Adrenal gland (tissue), 19 donors: ENCODE measurements at places on chromosomes 7 and 10.

- no peak for DNase-seq
Observed at GRCh38 chr10:28719789-28720436, 42.6 kb downstream of the BAMBI start.

- no peak for DNase-seq
Observed at GRCh38 chr7:117062300-117062699, 109.0 kb downstream of the ST7 start.

- DNase-seq = peak; percentile 22
Observed at GRCh38 chr7:48049850-48050249, 14.5 kb downstream of the C7orf57 start.

GRCh38 chr7:34022626-34023025, 117.3 kb downstream of the BMPER start:
- DNase-seq = no peak

DNA sequence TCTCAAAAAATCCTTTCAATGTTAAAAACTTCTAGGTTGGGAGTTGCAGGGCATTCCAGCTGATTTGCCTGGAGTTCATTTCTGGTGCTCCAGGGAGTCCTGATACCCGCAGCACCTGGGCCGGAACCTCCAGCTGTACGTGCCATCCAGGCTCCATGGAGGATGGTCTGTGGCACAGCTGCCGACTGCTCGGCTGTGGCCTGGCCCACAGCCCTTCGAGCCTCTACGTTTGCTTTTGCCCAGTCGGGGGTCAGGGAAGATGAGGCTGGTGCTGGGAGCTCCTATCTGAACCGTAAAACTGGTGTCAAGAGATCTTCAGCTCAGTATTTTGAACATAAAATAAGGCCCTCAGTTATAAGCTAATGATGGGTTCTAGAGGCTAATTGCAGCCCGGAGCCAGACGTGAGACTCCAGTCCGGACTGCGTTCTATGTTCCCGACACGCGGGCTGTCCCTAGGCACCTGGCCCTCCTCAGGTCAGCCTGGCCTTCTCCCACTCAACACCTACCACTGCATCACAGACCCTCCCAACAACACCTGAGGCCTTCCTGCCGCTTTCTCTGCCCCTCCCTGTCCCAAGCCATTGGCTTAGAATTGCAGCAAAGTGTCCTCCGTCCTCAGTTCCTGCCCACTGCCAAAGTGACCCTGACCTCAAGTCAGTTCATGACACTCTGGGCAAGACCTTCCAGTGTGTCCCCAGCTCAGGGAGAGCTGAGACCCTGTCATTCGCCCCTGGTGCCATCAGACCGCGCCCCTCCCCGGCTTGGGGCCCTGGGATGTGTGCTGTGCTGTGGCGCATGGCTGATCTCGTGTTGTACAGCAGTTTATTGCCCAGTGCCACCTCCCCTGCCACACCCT, 64.2 kb upstream of the DNAJB6 start:
- DNase-seq = no peak

- DNase-seq = no peak
Observed at GRCh38 chr10:47420305-47421056, 36.4 kb upstream of the ZNF488 start.

GRCh38 chr7:157273208-157274093, 63.4 kb upstream of the DNAJB6 start:
- peak; percentile 58 for DNase-seq

- no peak for DNase-seq
Observed at GRCh38 chr10:28280652-28281051, 22.2 kb downstream of the MPP7 start.

- peak; percentile 28 for DNase-seq
Observed at GRCh38 chr7:55475855-55476803, 96.2 kb downstream of the VOPP1 start.

DNA sequence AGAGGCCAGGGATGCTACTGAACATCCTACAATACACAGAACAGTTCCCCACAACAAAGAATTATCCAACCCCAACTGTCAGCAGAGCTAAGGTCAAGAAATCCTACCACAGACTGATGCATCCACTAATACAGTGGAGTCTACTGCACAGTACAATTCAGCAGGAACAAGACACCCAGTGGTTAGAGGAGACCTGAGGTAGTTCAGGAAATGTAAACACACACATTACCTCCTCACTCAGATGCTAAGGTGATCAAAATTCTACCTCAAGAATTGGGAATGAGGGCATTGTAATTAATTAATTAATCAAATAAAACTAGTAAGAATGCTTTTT, 91.4 kb downstream of the ZFAND4 start:
- DNase-seq = no peak

DNA sequence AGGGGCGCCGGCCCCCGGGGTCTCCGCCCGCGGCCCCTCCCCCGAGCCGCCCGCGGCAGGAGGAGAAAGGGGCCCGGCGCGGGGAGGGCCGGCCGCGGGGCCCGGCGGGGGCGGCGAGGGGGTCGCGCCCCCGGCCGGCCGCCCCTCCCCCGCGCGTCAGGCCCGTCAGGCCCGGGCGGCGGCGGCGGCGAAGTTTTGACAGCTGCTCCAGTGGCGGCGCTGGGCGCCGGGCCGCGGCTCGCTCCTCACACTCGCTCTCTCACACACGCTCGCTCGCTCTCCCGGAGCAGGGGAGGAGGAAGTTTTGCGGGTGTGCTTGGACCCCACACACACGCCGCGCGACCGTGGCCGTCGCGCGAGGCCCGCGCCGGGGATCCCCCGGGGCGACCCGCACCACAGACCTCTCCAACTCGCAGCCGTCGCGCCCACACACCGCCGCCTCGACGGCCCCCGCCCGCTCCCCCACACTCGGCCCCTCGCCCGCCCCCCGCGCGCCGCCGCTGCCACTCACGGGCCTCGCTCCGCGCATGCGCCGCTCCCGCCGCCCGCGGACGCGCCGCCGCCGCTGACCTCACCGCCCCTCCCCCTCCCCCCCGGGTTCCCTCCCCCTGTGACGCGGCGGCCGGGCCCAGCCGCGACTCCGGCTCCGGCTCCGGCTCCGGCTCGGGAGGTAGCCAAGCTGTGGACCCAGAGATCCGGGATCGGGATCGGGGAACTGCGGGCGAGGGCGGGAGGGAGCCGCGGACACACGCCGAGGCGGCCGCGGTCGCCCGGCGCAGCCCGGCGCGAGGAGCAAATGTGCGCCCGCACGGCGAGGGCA, 518 bp upstream of the KMT2C start:
- peak; percentile 95 for DNase-seq

GRCh38 chr7:107860981-107861652, 29.9 kb upstream of the DLD start:
- DNase-seq = no peak

GRCh38 chr10:69963178-69963834, 89.3 kb upstream of the MACROH2A2 start:
- DNase-seq = no peak

- DNase-seq = no peak
Observed at GRCh38 chr7:50864694-50865093, 82.0 kb upstream of the GRB10 start.

DNA sequence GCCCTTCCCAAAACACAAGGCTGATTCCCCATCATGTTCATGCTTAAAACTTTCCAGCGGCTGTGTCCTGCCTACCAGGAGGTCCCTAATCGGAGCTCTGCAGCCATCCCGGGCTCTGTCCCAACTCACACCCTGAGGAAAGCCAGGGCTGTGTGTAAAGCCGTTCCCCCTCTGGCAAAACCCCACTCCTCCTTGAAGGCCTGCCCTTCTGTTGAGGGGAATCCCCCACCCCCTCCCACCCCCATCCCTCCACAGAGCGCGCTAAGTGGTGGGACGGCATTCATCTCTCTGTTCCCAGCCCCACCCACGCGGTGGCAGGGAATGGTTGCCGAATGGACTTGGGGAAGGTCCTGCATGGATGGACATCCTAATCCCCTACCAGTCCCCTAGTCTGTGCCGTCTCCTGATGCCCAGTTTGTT, 667 bp upstream of the TMEM120A start:
- DNase-seq = no peak

GRCh38 chr10:13712837-13713581, 126.2 kb downstream of the PRPF18 start:
- DNase-seq = peak; percentile 70

DNA sequence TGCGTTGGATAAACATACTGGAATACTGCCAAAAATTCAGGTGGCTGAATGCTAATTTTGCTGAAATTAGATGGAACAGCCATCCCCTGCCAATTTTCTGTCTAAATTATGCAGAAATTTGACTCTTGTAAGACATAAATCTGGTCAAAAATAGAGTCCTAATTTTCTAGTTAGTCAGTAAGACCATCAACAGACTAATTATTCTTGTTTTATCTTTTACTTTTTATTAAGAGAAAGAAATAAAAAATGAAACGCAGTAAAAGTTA, 110.3 kb upstream of the GATA3 start:
- DNase-seq = no peak

DNA sequence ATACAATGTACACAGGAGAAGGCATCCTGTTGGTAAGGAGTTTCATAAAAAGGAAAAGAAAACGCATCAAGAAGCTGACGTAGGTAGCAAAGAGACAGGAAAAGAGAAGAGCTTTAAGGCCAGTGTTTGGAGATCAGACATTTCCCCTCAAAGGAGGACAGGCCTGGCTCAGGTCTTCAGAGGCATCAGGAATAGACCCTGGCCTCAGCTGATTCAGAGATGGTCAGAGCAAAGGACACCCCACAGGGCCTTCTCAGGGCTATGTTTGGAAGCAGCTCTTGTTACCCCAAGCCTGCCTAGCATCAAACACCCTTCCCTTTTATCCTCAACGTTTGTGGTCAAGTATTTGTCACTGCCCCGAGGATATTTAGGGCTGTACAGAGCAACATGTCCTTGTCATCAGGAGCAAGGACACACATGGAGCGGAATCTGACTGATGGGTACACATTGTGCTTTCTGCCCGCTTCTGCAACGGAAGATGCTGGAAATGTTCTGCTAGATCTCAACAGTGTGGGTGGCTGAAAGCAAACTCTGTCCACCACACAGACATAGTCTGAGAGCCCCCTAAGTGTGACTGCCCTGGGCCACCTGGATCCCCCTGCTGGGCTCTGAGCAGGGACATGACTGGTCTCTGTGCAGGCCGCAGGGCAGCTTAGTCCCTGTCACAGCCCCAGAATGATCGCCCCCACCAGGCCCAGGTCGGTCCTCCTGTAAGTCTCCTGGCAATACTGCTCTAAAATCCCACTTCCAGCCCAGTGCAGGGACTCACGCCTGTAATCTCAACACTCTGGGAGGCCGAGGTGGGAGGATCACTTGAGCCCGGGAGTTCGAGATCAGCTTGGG, 1.0 kb upstream of the ZDHHC4 start:
- DNase-seq = no peak

DNA sequence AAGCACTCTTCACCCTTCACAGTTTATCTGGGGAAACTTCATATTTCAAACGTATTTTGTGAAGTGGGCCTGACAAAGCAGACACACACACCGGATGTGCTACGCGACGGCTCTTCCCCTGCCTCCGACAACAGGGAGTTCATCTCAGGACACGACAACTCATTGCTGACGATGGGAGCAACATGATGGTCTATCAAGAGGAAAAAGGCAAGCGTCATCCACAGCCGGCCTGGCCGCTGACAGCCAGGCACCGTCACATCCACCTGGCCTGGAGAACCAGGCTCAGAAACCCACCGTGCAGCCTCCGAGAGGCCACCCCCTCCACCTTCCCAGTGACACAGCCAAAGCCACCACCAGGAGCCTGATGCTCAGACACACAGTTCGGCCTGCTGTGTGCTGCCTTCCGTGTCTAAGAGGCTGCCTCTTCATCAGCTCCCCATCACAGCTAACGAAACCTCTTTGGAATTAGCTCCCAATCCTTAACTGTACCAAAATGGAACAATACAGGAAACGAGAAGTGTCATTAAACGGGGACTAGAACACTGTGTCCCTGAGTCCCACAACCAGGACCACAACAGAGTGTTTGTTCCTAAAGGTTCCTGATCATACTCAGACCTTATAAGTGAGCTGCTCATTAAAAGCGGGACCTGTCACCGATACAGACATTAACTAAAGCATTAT, 76.7 kb downstream of the SFMBT2 start:
- DNase-seq = no peak

DNA sequence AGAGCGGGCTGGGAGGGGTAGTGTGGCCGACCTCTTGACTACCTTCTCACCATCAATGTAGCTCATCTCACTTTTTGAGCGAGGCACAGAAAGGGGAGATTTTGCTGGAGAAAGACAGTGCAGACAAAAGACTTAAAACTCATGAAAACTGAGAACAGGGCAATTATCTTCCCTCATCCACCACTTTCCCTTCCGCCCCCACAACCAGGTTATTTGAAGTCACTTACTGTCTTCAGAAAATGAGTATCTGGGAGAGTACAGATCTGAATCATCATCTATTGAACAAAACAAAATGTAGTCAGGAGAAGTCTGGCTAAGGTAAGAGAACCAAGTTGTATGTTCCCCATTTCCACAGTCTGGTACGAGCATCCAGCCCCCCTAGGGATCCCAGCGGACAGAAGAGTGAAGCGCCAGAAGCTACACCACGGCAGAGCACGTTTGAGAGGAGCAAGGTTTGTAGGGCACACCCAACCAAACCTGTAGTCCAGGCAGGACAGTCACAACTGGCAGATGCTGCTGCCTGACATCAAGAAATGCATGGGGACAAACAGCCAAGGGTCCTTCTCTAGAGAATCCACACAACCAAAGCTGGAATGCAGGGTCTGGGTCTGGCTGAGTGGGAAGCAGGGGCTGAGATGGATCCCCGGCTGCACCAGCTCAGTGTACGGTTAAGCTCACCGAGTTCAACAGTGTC, 93.4 kb upstream of the PDLIM1 start:
- no peak for DNase-seq

- no peak for DNase-seq
Observed at GRCh38 chr7:134897936-134898335, 88.4 kb upstream of the AGBL3 start.

DNA sequence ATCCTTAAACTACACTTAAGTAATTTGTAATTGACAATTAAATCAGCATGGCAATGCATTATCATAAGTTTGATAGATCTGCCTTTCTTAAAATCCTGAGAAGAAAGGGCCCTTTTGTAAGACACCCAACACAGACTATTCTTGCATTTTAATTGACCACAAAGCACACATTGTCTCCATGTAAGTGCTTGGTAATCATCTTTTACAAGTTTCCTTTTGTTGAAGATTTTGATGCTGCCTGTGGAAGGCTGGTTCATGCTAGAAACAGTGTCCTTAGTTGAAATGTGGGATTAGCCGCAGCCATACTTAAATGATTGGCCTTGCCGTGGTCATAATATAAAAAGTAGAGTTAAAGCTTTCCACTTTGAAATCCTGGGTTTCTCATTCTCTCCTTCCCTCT, 32.3 kb upstream of the CELF2 start:
- no peak for DNase-seq

- DNase-seq = no peak
Observed at GRCh38 chr7:94933256-94933990, 26.0 kb downstream of the PPP1R9A start.
